ENCODE measurements at places on chromosomes 7 and 10.

- no peak for DNase-seq
Observed at GRCh38 chr10:79354141-79354540, 6.9 kb downstream of the PPIF start.

GRCh38 chr10:52213321-52213752, 100.7 kb upstream of the DKK1 start:
- DNase-seq = no peak

DNA sequence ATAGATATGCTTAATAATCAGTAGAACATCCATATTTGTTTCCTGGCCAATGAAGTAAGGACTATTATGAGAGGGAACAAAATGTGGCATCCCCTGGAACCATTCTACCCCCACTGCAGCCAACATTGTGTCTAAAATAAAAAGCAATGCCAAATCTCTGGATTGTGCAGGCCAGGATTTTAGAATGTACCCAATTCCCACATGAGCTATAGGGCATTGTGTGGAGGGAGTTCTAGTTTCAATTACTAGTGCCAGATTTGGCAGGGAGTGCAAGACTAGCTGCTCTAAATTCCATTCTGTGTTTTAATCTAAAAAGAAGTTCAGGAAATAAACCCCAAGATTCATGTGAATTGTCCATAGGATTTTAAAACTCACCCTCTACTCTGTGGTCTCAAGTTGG, 112.3 kb downstream of the HGF start:
- DNase-seq = no peak

DNA sequence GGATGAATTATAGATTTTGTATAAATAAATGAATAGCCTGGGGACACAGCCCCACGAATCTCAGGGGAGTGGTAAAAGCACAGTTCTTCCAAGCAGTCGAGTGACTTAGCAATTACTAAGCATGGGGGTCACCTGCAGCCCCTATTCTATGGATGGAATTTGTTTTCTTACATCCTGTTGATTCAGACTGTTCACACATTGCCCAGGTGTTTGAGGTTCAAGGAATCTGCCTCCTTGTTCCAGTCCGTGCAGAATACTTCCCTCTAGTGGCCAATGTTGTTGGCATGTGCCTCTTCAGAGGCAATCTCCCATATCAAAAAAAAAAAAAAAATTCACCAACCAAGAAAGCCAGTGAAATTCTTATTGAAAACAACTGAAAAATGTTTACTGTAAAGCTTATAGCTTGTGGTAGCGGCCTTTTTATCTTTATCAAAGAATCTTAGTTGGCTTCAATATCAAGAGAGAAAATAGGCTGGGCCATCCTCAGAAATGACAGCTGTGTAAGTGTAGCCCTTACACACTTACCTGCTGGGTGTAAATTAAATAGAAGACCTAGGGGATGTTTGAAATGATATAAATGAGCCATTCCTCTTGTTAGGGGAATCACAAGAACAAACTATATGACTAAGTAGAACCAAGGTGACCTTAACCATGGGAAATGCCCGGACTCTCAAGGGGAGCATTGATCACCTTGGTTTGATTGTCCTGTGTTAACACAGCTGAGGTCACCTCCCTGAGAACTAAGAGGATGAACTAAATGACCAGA, 7.8 kb downstream of the LIPM start:
- DNase-seq = peak; percentile 70

GRCh38 chr10:116880716-116881482, 31.6 kb downstream of the ENO4 start:
- no peak for DNase-seq

GRCh38 chr7:130909161-130909836, 175.3 kb upstream of the KLF14 start:
- DNase-seq = no peak

- DNase-seq = no peak
Observed at GRCh38 chr10:12358863-12359564, 9.7 kb downstream of the CAMK1D start.

- peak; percentile 89 for DNase-seq
Observed at GRCh38 chr10:5412277-5412941, at the start of gene NET1. TSS of gene NET1 (plus strand) at chr10:5412557. CDS start at chr10:5412693, 136 bp downstream.

DNA sequence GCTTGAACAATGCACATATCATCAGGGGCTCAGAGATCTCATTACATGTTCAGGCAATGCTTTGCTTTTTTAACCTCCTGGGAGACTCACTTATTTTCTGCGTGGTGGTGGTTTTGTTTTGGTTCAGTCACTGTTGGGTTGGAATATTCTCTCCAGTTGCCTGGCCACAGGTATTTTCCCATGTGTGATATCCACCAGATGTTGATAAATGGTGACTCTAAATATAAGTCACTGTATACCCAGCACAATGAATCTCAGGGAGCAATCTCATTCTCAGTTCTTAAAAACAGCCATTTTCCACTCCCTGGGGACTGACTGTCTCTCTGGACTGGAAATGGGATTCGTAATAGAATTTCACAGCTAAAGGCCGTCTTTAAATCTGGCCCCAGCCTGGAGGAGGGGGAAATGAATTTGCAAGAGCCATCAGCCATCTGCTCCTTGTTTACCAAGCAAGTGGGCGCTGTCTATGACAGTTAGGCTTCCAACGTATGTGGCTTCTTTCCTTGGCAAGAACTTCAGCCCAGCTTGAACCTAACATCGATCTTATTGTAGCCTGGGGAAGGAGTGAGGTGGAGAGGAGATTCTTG, 1106.2 kb downstream of the NRG3 start:
- DNase-seq = no peak

GRCh38 chr7:121872831-121873288, at the start of gene PTPRZ1:
TSS of gene PTPRZ1 (plus strand) at chr7:121873161. CDS start at chr7:121873500, 339 bp downstream.
- DNase-seq = no peak

- no peak for DNase-seq
Observed at GRCh38 chr10:102284531-102284930, 39.2 kb downstream of the GBF1 start.

- no peak for DNase-seq
Observed at GRCh38 chr10:1240341-1240775, 184.2 kb downstream of the WDR37 start.

DNA sequence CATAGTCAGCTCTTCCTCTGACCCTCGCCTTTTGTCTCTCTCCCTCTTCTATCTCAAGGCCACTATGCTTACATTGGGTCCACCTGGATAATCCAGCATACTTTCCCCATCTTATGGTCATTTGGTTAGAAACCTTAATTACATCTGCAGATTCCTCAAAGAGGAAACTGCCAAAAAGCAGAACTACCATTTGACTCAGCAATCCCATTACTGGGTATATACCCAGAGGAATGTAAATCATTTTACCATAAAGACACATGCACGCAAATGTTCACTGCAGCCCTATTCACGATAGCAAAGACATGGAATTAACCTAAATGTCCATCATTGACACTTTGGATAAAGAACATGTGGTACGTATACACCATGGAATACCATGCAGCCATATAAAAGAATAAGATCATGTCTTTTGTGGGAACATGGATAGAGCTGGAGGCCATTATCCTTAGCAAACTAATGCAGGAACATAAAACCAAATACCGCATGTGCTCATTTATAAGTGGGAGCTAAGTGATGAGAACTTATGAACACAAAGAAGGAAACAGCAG, 114.8 kb upstream of the NPY start:
- DNase-seq = no peak

GRCh38 chr7:81845744-81846241, 75.9 kb upstream of the HGF start:
- DNase-seq = no peak

DNA sequence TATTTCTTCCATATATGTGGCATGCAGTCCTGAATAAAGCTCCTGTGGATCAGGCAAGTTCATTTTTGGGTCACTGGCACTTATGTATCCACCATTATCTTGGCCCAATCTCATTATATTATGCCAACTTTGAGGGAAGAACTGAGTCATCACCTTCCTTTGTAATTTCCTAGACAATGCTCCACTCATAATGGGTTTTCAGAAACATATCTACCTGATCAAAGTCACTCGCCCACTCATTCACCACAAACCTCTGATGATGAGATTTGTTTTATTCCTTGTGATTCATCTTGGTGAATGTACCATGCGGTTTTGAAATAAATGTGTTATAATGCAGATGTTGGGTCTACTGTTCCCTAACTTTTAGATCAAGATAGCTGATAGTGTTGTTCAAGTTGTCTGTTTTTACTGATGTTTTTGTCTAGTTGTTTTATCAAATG, 525.8 kb downstream of the KIF20B start:
- DNase-seq = peak; percentile 73

GRCh38 chr7:151167197-151167961, at the start of gene GBX1:
TSS of gene GBX1 (minus strand) at chr7:151167694. CDS start at chr7:151167548, 146 bp downstream.
- no peak for DNase-seq

- no peak for DNase-seq
Observed at GRCh38 chr10:103874730-103875129, 19.4 kb upstream of the SH3PXD2A start.

- no peak for DNase-seq
Observed at GRCh38 chr10:13503745-13504463, 24.9 kb downstream of the BEND7 start.

DNA sequence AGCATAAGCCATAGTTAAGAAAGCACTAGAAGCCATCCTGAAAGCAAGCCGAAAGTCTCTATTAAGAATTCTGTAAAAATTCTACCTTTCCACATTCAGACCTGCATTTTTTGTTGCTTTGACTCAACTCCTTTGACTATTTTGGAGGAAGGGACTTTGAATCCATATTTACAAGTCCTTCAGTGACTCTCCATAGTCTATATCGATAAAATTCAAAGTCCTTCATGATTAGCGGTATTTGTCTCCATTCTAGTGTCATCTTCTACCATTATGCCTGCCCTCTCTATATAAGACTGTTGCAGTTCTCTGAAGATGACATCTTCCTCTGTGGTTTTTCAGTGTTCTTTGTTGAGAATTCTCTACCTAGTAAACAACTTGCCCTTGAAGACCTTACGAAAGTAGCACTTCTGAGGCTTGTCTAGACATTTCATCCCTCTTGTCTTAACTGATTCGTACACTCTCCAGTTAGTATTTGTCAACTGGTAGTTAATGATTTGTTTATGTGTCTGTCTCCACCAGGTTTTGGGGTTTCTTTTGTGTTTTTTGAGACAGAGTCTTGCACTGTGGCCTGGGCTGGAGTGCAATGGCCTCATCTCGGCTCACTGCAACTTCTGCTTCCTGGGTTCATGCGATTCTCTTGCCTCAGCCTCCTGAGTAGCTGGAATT, 1.7 kb downstream of the CCSER2 start:
- DNase-seq = peak; percentile 73

- DNase-seq = peak; percentile 84
Observed at GRCh38 chr7:114922652-114923402, 933 bp downstream of the MDFIC start.

- DNase-seq = peak; percentile 48
Observed at GRCh38 chr7:134513169-134513752, 14.1 kb upstream of the AKR1B10 start.

DNA sequence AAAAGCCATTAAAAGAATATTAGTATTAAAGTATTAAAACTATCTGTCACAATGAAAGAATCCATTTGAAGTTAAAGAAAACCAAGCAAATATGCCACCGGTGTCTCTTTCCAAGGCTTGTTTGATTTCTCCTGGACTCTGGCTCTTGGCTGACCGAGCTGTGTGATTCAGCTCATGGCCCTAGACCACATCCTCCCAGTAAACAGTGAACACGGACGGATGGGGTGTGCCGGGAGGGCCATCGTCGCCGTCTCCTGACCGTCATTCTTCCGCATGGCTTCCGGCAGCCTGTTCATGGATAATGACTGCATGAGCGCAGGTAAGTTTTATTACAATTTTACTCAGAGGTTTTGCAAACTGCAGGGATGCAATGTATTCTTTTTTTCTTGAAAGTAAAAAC, 218.5 kb downstream of the DNAJB6 start:
- no peak for DNase-seq

DNA sequence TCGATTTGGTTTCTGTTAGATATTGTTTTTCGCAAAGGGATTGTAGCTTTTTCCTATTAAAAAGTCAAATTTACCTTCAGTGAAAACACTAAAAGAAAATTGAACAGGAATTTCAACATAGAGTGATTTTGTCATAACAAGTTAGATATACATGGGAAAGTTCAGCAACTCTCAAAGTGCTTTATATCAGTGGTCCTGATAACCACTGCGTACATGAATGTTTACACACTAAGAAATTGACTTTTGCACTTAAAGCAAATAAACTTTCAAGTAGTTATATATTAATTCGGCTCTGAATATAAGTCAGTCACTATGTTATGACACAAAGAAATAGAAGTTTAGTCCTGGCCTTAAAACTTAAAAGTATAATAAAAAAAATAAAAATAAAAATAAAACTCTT, 101.3 kb upstream of the DKK1 start:
- DNase-seq = no peak

DNA sequence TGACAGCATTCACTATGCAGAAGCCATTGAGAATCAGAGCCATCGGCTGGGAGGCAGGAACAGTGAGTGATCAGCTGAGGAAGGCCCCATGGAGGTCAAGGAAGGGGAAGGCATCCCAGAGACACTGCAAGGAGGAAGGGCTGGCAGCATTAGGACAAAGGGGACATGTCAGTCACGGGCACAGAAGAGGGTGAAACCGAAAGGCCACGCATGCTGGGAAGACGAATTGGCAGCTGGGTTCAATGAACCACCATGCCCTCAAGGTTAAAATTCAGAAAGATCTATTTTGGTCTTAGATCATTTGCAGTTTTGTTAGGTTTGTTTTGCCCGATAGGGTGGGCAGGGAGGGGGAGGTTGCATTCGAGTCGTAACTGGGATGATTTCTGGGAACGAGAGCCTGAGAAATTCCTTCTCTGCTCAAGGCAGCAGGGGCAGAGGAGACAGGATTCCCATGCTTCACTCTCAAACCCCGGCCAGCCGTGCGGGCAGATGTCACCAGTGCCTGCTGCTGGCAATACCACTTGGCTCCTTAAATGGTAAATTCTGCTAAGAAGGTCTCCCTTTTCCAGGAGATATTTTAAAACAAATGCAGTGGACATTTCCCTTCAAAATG, 57.7 kb downstream of the ASB13 start:
- DNase-seq = no peak

DNA sequence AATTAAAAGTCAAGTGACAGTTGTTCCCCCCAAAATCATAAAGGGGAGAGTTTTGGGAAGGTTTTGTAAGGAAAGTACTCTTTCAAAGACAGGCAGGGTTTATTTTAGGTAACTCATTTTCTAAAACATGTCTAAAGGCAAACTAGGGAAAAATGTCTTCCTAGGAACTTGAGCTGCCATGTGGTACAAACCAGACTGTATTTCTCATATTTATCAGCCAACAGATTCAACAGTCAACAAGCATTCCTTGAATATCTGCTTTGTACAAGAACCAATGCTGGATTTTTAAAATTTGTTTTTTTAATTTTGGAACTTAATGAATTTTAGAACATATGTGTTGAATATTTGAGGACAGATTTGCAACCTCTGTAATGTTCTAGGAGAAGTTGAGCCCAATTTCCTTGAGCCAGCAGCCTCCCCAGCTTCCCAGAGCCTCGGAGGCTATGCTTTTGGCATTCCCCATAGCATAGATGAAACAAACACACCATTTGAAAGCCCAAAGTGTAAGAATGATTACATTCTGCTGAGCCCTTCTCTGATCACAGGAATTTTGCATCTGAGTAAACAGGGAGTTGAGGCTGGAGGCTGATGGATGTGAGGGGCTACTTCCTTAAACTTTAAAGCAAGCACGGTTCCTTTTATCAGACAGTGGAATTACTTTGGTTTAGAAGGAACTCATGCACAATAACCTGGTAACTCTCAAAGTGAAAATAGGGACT, 345.1 kb downstream of the RNLS start:
- DNase-seq = no peak
